ENCODE measurements at places on chromosomes 1 and 21.

- DNase-seq: no peak
These were observed 3.7 kb upstream of the CCN1 start for GRCh38 chr1:85576642-85577418.

DNA sequence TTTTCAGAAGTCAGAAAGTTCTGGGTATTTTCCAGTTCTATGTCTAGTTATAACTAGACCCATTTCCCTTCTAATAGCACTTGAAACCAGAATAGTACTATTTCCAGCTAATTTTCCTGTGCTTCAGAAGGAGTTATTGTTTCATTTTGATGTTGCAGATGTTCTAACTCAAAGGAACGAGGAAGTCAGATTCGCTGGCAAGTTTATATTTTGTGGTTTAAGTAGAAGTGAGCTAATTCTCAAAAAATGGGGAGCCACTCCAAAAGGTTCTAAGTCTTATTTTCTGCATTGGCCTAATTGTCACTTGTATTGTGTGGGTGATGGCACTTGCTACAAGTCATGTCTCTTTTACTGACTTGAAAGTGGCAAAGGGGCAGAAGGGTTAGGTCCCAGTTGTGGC, 18.1 kb downstream of the CCDC185 start:
- DNase-seq: no peak

DNA sequence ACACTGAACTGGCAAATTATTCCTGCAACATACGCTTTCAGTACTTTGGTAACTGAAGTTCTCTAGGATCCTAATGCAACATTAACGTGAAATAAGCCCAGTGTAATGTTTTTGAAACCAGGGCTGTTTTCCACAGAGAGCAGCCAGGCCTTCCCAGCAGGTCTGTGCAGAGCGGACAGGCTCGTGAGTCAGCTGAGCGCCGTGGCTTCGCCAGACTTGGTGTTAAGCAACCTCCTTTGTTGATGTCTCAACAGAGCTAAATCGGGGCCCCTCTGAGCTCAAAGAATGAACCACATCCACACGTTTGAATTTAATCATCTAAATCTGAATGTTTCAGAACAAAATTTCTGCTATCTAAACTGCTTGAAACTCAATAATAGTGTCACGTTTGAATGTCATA, 181.8 kb upstream of the FMN2 start:
- peak; percentile 58 for DNase-seq

DNA sequence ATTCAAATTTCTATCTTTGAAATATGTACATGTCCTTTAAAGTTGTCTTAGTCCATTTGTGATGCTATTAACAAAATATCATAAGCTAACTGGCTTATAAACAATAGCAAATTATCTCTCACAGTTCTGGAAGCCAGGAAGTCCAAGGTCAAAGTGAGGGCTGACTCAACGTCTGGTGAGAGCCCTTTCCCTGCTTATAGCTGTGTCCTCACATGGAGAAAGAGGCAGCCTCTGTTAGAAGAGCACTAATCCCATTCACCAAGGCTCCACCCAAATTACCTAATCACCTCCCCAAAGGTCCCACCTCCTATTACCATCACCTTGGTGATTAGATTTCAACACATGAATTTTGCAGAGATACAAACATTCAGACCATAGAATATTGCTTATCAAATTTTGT, 450.1 kb upstream of the BEND5 start:
- DNase-seq: no peak

DNA sequence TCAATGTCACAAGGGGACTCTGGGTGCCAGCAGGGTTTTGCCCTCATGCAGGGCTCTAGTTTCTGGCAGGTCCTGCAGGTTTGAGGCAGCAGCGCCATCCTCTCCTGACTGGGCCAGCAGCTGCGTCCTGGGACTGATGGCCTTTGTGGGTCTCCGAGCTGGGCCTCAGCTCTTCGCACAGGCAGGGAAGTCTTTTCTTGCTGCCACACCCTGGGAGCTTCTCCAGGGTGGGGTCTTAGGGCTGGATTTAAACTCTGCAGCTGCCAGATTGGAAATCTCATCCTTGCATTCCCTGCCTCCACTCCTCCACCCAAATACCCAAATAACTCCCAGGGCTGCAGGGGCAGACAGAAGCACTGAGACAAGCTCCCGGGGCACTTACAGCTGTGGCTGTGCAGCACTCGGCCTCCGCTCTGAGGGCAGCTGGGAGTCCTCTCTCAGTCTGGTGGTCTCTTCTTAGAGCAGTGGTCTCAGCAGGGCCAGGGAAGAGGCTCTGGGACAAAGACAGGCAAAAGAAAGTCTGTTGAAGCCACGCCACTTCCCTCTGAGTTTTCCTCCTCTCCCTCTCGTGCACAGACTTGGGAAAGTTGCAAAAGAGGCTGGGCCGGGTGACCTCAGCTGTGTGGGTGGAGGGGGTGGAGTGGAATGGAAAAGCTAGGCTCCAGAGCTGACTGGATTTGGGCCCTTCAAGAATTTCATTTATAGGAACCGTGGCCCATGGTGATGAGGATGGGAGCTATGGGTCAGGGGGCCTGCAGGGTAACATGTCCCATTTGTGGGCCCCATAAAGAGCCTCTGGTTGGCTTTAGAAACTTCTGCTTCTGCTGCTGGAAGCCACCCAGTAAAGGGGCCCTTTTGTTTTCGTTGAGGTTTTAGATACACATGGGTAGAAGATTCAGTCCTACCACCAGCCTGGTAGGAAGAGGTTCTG, at the start of gene RAB7B:
Gene RAB7B (minus strand): TSS at position 525 of the 931 bp plus-strand sequence. CDS start 9,260 bp downstream, outside the sequence.
- no peak for DNase-seq

Data from CD4-positive, alpha-beta T cell treated with Interleukin-1 beta for 1 hour (primary cell).